Gastrocnemius medialis (tissue), 4 donors: ENCODE measurements at places on chromosomes 7 and 10.

DNA sequence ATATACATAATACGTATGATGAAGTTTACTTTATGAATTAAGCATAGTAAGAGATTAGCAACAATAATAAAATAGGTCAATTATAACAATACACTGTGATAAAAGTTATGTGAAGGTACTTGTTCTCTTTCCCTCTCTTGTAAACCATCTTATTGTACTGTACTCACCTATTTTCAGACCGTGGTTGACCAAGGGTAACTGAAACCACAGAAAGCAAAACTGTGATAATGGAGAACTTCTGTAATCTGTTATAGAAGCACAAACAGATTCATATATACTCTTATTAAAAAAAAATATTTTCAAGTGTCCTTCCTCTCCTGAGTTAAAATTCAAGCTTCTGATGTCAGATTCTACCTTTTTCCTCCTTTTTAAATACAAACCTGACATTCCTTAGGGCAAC, 1247.8 kb upstream of the SORCS1 start:
- no peak for DNase-seq

DNA sequence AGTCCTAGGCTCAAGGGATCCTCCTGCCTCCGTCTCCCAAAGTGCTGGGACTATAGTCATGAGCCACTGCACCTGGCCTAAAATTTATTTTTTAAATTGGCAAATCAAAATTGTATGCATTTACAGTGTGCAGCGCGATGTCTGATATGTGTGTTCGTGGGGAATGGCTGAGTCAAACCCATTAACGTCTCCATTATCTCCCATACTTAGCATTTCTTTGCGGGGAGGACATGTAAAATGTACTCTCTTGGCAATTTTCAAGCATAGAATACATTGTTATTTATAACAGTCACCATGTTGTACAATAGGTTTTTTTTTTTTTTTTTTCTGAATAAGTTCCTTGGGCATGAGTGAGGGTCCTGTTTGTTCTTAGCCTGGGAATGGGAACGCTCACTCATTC, 3.8 kb downstream of the TMEM184A start:
- DNase-seq = no peak

- no peak for DNase-seq
Measured at GRCh38 chr7:30159163-30159562, 24.4 kb downstream of the MTURN start.

DNA sequence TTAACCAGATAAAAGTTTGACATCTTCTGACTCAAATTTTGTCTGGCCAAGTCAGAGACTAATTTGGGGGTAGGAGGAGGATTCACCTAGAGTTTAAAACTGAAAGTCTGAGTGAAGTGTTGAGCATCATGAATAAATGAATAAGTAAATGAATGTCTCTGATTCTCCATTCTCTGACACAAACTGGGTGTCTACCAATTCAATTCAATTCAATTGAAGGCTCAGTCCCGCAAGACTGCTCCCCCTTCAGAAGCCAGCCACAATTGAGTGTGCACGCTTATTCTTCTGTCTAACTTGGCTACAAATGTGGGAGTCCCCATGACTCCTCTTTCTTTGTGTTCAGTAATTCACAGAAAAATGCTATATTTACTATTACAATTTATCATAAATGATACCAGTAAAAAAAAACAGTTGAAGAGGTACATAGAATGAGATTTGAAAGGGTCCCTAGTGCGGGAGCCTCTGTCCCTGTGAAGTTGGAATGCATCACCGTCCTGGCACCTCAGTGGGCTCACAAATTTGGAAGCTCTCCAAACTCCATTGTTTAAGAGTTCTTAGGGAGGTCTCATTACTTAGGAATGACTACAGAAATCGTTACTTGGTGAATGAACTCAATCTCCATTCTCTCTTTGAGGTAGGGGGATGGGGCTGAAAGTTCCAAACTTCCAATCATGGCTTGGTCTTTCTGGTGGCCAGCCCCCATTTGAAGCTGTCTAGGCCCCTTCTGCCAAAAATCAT, 243.7 kb upstream of the PHYHIPL start:
- DNase-seq = no peak

GRCh38 chr7:27723085-27723484, 16.9 kb upstream of the TAX1BP1 start:
- DNase-seq = peak; percentile 12

- no peak for DNase-seq
Measured at GRCh38 chr7:53744403-53744760, 708.9 kb downstream of the POM121L12 start.

DNA sequence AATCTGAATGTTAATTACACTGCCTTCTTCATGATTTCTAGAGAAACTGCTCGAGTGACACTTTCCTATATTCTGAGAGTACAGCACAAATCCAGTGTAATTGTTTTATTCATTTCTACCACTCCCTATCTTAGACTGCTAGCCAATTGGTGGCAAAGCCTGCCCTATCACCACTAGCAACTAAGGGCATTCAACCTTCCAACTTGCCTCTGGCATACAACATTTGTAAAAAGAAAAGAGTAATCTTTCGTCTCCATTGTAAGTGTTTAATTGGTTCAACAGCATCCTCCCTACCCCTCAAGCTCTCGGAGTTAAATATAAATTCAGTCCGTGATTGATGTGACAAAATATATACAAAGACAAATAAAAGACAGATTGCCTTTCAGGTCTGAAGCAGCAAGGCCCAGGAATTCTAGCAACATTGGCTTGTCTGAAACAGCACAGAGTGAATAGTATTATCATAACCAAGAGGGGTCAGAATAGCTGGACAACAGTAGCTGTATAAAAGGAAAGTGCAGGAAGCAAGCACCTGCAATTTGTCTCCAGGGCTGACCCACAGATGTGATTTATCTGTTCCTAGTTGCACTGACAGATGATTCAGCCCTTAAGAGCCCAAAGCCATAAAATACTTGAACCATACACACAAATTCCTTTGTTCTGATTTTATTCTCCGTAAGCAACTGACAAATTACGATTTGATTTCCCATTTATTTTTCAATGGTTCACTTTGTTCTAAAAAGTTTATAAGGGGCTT, 47.6 kb upstream of the ANKRD1 start:
- no peak for DNase-seq

DNA sequence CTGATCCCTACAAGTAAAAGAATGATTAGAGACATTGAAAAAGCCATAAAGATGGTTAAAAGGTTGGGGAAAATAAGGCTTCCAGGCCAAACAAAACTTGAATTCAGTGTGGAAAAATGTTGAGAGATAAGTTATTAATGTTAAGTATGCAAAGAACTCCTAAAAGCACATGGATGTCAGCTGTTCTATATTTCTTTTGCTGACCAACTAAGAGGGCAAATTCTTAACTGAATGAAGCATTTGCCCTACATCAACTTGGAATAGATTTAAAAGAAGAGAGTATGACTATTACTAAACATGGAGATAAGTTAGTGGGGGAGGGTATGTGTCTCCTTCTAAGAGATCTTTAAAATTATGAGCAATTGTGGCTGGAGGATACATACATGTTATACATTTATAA, 124.8 kb downstream of the KIAA1217 start:
- DNase-seq = no peak

- DNase-seq = no peak
Measured at GRCh38 chr10:131436458-131436857, 124.9 kb upstream of the TCERG1L start.
